NAMALWA (cell line): ENCODE measurements at places on chromosomes 12 and 14.

GRCh38 chr12:95173392-95174251 is 43.6 kb downstream of the FGD6 start:
- no peak for DNase-seq

DNA sequence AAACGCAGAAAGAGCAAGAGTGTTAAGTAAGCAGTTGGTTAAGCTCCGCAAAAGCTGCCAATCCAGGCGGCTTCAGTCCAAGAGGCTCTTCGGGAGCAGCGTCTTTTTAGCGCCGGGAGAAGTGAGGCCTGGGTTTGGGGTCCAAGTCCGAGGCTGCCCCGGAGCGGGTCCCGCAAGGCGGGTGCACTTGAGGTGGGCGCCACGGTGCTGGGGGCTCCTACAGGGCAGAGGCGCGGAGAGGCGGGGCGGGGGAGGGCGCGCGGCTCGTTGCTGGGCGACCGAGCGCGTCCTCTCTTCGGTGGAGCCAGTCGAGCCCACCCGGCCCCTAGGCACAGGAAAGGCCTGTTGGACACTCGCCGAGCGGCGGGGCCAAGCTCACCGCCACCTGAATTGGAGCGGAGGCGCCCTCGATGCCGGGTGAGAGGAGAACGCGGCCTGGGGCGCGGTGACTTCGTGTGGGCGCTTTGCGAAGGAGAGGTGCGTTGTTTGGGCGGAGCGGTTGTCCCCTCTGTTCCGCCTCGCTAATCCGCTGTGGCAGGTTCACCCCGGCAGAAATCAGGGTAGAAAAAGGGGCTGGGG is 15.6 kb downstream of the TTC6 start:
- no peak for DNase-seq

- DNase-seq, result no peak
Observed at GRCh38 chr14:99460793-99461192, 19.9 kb downstream of the SETD3 start.

- DNase-seq, result no peak
Observed at GRCh38 chr14:73602994-73603393, 9.3 kb upstream of the ACOT6 start.

GRCh38 chr14:35944847-35945246 is 118.7 kb downstream of the BRMS1L start:
- peak; percentile 4 for DNase-seq

DNA sequence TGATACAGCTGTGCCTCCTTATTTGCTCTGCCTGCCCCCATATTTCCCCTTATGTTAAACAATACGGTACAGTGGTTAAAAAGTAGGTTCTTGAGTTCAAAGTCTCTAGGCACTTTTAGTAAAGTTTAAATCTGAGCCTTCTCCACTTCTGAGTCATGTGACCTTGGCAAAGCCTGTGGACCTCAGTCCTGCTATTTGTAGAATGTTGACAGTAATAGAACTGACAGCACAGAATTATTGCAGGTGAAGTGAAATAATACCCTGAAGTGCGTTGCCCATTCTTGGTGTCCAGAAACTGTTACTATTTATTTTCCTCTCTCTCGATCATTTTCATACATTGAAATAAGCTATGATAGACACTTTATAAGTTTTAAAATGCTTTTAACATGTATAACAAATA is 499.7 kb downstream of the EGLN3 start:
- DNase-seq, result no peak

DNA sequence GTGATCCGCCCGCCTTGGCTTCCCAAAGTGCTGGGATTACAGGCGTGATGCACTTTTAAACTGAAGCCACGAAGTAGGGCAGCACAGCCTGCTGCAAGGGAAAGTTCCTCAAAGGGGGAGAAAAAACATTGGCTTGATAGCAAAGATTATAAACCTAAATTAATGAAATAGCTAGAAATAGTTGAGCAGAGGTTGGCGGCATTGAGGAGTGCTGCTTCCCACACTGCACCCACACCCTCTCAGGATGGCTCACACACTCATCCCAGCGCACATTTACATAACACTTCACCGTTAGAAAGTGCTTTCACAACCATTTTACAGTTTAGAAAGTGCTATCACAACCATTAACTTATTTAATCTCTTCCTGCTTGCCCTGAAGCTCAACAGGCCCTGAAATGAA is 44.4 kb upstream of the TCL1A start:
- no peak for DNase-seq

- DNase-seq, result no peak
Observed at GRCh38 chr12:24574538-24574937, 374.4 kb downstream of the BCAT1 start.

GRCh38 chr12:84779169-84779568 is 133.4 kb downstream of the SLC6A15 start:
- no peak for DNase-seq

DNA sequence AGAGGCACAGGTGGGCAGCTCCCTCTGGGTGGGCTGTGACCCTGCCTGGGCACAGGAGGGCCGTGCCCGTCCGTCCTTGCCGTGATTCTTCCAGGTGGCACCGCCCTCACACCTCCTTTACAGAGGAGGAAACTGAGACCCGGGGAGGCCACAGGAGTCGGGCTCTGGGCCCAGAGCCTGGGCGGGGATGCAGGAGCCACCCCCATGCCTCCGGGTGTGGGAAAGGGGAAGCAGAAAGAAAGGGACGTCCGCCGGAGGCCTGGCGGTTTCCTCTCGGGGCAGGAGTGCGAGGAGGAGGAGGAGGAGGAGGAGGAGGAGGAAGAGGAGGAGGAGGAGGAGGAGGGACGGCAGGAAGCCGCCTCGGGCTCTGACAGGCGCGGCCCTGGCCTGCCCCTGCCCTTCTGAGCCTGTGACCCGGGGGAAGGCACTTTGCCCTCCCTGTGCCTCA is 23.0 kb downstream of the SH2B3 start:
- DNase-seq, result no peak

- DNase-seq, result no peak
Observed at GRCh38 chr12:63037746-63038712, 103.1 kb upstream of the PPM1H start.

DNA sequence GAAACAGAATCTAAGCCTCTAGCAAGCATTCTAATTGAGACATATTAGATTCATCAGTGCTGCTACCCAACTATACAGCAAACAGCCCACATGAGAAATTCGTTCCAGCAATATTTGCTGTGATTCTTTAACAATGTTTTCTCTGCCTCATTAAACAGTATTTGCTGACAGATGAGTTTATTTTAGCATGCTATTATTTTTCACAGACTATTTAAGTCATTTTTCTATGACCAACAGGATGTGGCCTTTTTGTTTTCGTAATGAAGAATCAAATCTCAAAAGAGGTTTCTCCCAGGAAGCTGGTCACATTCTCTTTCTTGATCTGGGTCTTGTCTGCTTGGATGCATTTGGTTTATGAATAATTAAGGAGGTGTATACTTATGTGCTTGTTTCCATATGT is 23.2 kb upstream of the SERPINA12 start:
- peak; percentile 13 for DNase-seq

- peak; percentile 62 for DNase-seq
Observed at GRCh38 chr12:52221912-52222457, 11.1 kb upstream of the KRT7 start.

DNA sequence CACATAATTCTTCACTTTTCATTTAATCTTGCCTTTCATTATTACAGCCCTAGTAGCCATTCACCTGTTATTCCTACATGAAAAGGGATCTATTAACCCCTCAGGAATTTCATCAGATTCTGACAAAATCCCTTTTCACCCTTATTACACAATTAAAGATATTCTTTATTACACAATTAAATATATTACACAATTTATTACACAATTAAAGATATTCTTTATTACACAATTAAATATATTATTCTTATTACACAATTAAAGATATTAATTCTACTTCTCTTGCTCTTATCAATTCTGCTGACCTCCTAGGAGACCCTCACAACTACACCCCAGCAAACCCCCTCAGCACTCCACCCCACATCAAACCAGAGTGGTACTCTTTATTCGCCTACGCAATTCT is 77.1 kb downstream of the SINHCAF start:
- DNase-seq, result no peak

DNA sequence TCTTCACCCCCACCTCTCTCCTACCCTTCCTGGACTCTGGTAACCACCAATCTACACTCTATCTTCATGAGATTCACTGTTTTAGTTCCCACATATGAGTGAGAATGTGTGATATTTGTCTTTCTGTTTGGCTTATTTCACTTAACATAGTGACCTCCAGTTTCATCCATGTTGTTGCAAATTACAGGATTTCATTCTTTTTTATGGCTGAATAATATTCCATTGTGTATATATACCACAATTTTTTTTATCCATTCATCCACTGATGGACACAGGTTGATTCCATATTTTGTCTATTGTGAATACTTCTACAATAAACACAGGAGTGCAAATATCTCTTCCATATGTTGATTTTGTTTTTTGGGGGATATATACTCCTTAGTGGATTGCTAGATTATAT is 140.5 kb downstream of the OTOGL start:
- DNase-seq, result no peak

DNA sequence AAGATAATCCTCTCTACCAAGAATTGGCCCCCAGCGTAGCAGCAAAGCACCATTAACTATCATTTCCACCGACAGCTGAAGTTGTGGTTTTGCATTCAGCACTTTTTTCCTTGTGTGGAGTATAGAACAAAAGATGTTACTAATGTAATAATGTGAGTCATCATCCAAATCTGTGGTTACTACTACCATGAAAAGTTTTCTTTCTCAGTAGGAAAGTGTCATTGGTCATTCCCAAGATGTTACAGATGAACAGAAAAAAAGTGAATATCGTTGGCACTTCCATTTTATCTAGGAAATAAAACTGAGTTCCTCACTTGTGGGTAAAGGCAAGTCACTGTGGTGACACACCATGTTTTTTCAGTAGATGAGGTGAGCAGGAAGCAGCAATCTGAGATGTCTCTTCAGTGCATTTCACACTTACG is 30.3 kb upstream of the IFNG start:
- DNase-seq, result no peak

DNA sequence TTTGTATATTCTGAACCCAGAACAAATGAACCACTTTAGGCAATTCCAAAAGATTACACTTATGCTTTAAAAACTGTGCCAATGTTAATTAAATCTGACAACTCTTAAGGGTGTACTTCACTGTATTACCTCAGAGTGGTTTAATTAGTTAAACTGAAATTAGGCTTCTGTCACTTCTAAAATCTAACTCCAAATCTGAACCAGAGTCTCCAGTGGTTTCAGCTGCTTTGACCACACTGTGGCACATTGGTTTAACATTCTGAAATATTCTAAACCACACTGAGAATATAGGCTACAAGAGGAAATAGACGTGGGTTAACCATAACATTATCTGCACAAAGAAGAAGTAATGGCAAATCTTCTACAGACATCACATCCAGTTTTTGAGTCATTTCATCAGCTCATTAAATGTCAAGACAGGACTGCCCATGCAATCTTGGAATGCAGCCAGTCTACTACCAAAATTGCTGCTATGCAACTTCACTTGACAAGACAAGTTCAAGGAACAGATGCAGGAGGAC is 94.8 kb downstream of the LRP6 start:
- DNase-seq, result no peak

GRCh38 chr14:49212721-49213120 is 373.5 kb downstream of the RPS29 start:
- DNase-seq, result no peak

DNA sequence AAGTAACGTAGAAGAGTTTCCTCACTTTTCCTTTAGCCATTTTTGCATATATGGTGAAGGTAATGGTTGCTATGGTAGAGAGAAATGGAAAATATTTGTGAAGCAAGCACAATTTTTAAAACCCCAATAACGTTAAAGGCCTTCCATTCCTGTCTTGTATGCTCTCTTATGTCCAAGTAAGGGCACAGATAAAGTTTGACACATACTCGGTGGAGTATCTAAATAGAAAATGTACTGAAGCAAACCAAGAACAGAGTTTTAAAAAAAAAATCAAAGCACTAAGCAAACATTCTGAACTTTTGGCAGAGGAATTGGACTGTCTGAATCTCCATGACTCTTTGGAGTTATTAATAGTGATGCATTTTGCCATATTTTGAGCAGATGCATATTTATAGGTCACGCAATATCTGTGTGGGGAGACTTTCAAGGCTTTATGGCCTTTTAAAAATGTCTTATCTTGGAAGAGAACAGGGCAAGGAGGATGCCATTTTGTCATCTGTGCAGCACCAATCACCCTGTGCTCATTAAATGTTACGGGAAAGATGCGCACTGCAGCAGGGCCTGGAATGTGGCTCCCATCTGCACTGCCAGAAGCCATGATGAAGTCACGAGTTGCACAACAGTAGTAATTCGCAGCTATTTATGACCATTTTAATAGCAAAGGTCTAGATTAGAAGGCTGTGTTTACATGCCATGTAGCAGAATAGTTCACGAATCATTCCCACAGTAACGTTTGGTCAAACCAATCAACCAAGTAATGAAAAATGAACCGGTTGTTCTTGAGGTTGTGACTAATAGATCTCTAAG is 23.3 kb upstream of the AMIGO2 start:
- DNase-seq, result no peak

GRCh38 chr12:46362895-46363581 is 9.5 kb downstream of the SLC38A2 start:
- peak; percentile 14 for DNase-seq

GRCh38 chr12:123897221-123897620 is 75.4 kb downstream of the CCDC92 start:
- DNase-seq, result no peak

- no peak for DNase-seq
Observed at GRCh38 chr12:64383675-64384074, 6.9 kb downstream of the C12orf56 start.

DNA sequence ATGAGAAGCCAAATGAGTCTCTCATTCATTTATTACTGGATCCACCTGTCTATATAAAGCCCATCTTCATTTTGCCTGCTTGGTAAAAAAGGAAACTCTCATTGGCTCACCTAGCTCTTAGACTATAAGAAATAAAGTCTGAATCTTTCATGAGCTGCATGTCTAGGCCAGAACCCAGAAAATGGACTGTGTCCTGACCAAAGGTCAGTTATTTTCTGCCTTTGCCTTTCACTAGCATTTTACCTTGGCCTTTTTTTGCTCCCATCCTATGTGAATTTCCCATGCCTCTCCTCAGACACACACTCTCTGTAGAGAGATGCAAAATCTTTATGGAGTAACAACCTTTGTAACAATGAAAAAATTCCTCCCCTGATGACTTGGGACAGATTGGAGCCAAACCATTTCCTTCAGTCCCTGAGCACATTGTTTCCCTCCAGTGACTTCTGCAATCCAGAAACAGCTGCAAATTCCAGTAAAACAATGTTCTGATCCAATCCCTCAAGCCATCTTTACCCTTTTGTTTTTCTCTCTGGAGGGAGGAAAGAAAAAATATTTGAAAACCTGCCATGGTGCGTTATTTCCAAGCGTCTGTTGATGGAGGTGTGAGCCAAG is 33.6 kb upstream of the MAP3K9 start:
- no peak for DNase-seq

- DNase-seq, result peak; percentile 22
Observed at GRCh38 chr14:103846543-103847450, 578 bp downstream of the PPP1R13B start.
